Stimulated activated CD4-positive, alpha-beta T cell treated with anti-CD3 and anti-CD28 coated beads, TNF-alpha, amount 100 ng/mL, for 24 hours (primary cell): ENCODE measurements at places on chromosomes 1 and 21.

DNA sequence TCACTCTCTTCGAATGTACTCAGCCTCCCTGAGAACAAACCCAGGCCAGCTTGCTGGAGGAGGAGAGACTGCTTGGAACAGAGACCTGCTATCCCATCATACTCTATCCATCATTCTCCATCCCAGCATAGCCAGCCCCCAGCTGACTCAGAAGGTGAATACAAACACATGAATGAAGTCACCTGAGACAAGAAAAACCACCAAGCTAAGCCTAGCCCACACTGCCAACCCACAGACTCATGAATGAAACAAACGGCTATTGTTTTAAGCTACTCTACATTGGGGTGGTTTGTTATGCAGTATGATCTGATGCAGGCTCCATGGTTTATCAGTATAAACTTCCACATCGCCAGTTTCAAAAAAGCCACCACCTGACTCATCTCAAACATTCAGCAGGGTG lies 395.6 kb downstream of the SETD4 start:
- DNase-seq = peak; percentile 9

DNA sequence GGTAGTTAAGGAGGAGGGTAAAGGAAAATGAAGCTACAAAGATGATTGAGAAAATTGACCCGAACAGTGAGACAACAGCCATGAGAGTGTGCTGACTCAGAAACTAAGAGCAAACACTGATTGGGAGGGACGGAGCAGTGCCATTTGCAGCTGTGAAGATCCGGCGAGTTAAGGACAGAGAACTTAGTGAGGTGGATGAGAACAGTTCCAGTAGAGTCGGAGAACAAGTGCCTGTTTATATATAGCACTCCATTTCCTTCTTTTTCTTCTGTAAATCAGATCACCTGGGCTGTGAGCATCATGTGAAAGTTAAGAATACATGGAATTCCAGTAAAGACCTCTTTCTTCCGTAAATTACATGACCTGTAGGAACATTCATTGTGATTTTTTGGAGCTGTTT lies 145.7 kb downstream of the KCNK2 start:
- DNase-seq = no peak

GRCh38 chr1:165988275-165988674 lies 160.9 kb downstream of the UCK2 start:
- DNase-seq = no peak

DNA sequence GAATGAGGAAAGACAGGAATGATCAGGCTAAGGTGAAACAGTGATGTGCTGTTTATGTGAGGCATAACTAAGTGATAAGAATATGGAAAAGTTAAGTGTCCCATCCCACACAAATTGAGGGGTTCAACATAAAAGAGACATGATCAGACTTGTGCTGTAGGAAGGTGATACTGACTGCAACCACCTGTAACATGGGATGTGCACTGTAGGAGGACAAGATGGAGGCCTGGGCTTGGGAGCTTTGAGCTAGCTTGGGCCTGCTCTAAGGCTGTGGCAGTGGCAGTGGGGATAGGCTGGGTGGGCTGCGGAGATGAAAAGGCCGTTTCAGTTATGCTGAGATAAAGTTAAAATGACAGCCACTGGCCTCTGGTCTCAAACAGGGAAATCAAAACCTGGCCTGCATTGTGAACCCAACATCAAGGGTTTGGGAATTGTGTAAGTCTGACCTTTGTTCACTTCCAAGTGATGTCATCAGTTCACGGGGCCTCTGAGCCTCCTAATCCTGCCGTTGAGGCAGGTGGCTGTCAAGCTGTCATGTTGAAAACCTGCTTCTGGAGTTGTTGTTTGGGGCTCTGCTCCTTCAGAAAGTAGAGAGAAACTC lies 61.2 kb upstream of the TENT5C start:
- no peak for DNase-seq

DNA sequence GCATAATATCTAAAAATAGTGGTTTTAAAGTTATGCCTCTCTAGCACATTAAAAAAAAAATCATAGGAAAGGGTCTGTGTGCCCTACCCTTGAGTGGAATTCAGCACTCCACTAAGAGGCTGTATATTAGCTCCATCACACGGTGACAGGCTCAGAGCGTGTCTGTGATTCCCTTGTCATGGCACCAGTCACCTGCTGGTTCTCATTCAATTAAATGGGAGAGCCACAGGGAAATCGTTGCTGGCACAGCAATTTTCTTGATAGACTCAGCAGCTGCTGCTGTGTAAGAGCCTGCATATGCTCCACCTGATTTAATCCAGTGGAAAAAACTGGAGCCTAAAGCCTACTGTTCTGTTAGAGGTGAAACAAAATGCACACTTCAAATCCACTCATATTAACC lies 9.5 kb downstream of the ATP6V1G3 start:
- DNase-seq = no peak

GRCh38 chr1:229203991-229204632 lies 66.8 kb upstream of the RAB4A start:
- no peak for DNase-seq

DNA sequence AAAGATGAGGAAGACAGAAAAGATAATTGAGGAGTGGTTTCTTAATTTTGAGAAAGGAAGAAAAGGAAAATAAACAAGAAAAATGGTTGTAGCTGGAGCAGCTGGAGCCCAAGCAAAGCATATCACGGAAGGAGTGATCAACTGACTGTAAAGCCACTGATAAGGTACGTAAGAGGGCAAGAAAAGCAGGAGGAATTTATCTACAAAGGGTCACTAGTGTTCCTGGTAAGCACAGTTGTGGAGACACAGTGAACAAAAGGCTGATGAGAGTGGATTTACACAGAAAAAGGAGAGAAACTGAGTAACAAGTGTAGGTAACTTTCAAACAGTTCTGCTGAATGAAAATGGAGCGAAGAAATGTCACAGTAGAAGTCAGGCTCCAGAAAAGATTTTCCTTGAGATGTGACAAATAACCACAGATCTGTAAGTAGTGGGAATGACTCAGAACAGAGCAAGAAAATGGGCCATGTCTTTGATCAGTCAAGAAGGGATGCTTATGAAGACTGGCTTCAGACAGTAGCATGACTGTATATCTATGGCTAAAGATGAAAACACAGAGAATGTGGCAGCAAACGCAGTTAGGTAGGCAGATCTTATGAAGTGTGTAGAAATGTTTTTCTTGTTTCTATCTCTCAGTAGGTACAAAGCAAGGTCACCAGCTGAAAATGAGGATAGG lies 45.6 kb upstream of the RBM34 start:
- no peak for DNase-seq

- DNase-seq = no peak
These were observed 18.8 kb downstream of the SLX9 start for GRCh38 chr21:44958471-44959191.

DNA sequence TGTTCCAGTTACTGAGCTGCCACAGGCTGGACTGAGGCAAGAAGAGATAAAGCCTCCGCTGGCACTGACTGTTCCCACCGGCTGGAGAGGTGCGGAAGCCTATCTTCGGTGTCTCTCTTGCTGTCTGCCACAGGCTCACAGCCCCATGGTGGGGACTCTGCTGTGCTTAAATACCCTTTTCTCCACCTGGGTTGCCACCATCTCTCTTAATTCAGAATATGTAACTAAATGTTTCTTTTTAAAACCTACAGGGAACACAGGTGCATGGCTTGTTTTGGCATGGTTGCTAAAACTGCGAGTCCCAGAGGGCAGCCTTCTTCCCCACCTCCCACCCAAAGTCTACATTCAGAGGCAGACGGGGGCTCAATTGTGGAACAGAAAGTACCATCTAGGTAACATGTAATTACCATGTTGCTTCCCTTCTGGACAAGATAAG lies 8.1 kb upstream of the LBR start:
- DNase-seq = no peak

DNA sequence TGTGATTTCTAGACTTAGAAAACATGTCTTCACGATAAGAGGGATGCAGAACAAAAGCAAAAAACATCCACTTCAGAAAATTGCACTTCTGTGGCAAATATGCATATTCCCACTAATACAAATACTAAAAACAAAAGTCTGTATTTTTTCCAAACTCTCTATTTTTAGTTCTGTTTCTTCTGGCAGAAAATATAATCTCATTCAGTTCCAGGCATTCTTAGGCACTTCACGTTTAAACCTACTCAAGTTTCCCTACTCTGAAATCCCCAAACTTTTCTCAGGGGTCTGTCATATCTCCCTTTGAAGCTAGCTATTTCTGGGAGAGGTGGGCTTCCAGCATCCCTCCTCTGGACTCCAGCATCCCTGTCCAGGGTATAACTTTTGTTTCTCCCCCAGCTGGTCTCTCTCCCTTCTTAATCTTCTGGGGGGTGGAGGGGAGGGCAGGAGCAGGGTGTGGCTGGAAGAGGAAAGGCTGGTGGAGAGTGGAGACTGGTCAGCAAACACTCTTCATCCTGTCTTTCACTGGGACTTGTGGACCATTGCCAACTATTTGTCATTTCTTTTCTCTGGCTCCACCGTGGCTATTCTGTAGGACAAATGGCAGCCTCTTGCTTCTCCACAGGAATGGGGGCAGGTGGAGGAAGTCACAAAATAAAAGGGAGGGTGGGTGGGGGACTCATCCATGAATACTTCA lies 19.6 kb upstream of the NCF2 start:
- no peak for DNase-seq

DNA sequence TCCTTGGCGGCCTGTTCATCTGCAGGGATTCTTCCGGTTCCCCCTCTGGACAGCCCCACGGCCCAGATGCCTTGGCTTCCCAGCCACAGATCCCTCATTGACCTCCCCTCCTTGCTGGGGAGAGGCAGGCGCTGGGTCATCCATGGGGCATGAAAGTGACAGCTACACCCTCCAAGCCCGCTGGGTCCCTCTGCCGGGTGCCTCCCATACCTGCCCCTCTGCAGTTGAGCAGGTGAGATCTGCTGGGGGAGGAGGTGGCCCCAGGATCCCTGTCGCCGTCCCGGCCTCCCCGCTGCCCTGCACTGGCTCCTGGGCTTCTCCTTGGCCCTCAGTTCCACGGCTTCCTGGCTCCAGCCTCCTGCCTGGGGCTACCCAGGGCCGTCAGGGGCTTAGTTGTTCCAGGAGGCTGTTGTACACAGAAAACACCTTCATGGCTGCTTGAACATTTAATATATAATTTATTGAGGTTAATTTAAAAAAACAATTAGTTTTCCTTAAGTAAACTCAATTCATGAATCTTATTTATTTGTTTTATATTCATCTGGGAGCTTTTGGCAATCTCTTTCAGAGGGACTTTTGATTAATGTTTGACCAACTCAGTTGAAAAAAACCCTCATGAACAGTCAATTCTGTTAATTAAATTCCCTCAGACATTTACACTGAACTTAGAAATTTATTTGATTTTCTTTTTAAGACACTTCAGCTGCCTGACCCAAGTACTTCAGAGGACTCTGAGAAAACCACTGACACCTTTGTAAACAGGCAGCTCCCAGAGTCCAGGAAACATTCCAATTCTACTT lies 67.6 kb upstream of the ABCG1 start:
- DNase-seq = no peak

DNA sequence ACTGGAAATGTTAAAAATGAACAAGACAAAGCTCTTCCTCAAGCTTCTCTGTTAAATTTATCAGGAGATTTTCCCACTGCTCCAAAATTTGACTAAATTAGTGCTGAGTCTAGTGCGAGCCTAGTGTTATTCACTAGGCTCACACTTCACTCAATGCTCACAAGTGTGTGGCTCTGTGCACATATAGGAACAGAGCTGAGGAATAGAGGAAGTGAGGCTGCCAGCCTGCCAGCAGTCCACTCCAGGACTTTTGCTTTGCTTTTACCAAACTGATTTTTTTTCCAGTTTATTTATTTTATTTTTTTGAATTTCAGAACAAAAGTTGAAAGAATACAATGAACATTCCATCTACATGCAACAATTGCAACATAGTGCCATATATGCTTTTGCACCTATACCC lies 87.2 kb downstream of the VAV3 start:
- DNase-seq = no peak

DNA sequence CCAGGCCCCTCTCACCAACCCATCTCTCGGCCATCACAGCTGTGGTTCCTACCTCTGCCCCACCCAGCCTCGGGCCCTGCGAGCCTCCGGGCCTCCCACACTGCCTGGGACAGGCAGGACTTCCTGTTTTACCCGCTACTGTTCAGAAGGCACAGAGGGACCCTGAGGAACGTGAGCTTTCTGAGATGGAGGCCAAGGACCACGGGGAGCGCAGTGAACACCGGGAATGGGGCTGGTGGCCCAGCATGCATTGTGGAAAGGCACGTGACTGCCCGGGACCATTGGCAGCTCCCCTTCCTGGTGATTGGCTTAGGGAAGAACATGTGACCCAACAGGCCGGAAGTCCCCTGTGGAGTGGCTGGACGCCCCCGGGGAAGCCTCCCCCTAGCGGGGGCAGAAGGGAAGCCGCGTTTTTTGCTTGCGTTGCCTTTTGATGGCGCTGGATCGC lies 7.0 kb downstream of the S100B start:
- DNase-seq = no peak

DNA sequence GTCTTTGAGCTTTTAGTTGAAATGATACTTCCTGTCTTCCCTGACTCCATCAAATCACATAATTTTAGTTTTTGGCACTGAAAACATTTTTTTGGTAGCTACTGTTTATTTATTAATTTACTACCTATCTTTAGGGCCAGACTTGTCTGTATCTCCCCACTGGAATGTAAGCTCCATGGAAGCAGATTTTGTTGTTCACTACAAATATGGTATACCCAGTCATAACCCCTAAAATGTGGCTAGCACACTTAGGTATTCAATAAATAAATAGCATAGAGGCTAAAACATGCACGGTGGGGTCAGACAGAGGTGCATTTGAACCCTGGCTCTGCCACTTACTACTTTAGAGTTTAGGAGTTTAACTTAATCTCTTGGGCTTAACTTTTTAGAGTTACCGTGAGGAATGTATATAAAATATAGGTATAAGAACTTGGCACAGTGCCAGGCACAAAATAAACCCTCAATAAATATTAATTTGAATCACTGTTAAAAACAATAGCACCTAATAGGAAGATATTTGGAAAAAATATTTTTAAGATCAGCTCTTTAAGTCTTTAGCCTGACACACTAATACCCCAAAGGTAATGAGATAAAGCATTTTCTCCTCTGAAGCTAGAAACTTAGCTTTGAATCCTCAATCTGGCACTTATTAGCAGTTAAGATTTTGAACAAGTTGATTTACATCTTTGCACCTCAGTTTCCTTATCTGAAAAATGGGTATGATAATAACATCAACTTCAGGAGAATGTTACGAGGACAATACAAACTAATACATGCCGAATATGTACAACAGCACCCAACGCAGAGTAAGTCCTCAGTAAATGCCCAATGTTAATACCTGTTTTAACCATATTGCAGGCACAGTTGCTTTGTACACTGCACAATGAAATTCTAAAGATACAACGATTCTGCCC lies 59.6 kb upstream of the HP1BP3 start:
- DNase-seq = no peak

DNA sequence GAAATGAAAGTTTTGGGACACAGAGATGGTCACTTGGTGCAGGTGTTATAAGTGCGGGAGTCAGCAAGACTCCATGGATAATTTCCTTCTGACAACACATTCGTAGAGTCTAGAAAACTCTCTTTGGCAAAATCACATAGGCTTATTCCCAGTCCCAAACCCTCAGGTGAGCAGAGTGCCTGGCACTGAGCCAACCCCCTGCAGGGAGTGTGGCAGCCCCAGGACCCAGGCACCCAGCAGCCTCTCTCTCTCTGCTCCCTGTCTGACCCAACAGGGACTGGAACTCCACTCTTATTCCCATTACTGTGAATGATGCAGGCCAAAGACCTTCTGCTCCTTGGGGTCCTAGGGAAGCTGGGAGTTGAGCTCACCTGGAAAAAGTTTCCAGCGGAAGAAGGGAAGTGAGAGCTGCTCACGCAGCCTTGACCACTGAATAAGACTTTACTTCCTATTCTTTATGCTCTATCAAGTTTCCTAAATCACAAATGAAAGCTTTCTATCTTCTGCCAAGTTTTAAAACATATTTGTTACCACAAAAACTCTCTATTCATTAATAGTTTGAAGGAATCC lies 132.6 kb upstream of the ETV3 start:
- DNase-seq = no peak
